ENCODE measurements at places on chromosomes 1 and 21. TPM values are rescaled to one million over a fixed set of nuclear protein-coding genes. Genes with fewer than 3 reads are reported as not detected.

- peak; percentile 74 for DNase-seq
These were observed 20.4 kb upstream of the TARBP1 start for GRCh38 chr1:234499119-234499942.

The SLC30A2 gene
- 5.8 TPM for polyA plus RNA-seq

- no peak for DNase-seq
These were observed 13.6 kb downstream of the LRRC42 start for GRCh38 chr1:53959664-53960250.

DNA sequence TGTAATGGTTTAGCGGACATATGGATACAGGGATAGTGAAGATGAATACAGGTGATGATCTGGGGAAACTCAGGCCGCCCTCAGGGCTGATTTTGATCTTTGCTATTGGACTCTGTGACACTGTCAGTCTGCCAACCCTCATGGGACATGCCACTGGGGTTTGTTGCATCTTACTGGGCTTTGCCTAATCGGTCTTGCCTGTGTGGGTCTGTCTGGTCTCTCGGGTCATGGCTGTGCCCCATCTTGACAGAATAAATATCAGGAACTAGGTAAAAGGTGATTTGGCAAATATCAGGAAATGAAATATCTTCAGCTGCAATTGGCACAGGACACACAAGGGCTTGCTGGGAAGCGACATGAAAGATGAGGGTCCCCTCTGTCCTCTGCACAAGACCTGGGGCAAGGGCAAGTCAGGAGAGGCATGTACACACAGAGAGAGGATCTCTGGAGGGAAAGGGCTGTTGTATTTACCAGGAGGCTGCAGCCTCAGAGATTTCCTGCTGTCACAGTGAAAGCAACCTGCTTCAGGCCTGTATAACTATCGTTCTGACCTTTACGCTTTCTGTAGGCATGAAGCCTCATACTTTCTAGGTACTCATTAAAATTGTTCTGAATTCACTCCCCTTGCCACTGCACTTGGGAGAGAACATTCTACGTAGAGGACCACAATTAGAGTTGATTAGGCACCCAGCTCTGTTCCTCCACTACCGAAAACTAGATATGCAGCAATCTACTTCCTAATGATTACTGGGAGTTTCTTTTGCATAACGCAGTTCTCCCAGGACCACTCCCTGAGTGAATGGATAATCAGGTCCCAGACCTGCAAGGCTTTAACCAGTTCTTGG lies 52.0 kb upstream of the GADD45A start:
- DNase-seq, result no peak

The FCRL6 gene
- polyA plus RNA-seq, result 0.40 TPM

GRCh38 chr1:157105988-157106812 lies 6.6 kb upstream of the ETV3L start:
- DNase-seq, result no peak

DNA sequence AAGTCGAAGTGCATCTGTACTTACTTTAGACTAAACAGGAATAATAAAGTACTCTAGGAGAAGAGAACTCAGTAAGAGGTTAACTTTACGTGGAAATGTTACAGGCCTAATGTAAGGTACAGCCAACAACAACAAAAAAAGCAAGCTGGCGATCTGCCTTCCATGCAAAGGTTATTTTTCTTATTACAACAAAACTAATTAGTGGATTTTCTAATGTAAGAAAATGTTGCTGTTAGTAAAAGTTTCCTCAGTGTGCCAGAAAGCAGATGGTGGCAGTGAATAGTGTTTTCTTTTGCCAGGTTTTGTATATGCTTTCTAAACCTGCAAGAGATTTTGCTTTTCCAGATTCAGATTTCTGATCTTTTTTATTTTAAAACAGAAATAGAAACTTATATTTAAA lies 179.2 kb downstream of the NFIA start:
- DNase-seq, result no peak

The CRNN gene
- polyA plus RNA-seq, result not detected

All from left renal cortex interstitium (tissue), 4 donors.